ENCODE measurements at places on chromosomes 6 and 20.

- no peak for DNase-seq
These were observed 192.4 kb upstream of the ZNF217 start for GRCh38 chr20:53786071-53786444.

- peak; percentile 15 for DNase-seq
These were observed 101.5 kb downstream of the LAMP5 start for GRCh38 chr20:9615766-9616454.

GRCh38 chr6:1903780-1904465 is 294.2 kb downstream of the FOXC1 start:
- no peak for DNase-seq

GRCh38 chr6:87382861-87383260 is 24.9 kb upstream of the CFAP206 start:
- DNase-seq = no peak

GRCh38 chr6:145012039-145012662 is 723.2 kb downstream of the EPM2A start:
- no peak for DNase-seq

GRCh38 chr6:162344646-162345010 is 382.9 kb downstream of the PRKN start:
- no peak for DNase-seq

DNA sequence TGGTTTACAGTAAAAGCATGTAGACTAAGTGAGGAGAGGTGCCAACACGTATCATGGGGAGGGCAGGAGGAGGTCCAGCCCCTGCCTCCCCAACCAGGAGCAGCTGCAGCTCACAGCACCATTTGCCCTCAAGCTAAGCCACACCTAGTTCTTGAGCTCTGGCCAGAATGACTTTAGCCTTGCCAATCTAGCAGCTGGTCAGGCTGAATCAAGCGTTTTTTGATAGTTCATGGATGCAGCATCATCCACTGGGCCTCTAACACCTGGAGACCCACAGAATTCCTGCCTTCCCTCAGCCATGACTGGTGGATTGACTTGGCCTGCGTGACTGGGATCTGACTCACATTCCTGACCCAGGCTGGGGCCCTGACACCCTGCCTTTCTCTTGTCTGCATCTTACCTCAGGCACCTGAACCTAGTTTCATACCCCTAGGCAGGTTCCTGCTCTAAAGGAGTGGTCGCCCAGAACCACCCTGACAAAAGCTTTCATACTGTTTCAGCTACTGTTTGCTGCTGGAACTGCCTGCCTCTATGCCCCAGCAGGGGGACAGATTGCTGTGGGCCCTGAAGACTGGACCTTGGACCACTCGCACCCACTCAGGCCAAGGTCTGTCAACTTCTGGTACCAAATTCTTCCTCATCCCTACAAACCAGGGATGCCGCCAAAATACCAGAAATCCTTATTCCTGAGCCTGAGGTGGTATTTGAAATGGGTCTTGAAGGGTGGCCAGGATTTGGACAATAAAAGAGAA is 122.3 kb downstream of the QRSL1 start:
- no peak for DNase-seq

DNA sequence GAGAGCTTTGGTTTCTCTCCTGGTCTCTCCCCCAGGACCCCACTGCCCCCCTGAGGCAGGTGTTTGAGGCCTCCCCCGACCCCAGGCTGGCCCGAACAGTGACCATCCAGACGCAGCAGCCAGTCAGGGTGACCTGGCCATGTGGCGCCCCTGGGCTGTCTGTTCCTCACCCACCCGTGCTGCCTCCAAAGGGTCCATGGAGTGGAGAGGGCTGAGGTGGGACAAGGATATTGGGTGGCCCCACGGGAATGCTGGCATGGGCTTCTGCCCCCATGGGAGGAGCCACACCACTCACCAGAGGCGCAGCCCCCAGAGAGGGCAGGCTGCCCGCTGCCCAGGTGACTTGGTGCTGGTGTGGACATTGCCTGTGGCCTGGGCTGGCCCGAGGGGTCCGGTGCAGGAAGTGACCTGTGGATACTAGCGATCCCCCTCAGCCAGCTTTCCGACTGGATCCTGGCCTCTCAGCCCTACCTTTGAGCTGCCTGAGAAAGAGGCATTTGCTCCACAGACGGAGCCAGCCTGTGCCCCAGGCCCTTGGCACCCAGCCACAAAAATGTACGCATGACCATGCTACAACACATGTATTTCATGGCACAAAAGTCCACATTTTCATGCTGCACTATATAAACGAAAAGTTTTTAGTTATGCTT is 50.8 kb downstream of the BCAS4 start:
- no peak for DNase-seq

DNA sequence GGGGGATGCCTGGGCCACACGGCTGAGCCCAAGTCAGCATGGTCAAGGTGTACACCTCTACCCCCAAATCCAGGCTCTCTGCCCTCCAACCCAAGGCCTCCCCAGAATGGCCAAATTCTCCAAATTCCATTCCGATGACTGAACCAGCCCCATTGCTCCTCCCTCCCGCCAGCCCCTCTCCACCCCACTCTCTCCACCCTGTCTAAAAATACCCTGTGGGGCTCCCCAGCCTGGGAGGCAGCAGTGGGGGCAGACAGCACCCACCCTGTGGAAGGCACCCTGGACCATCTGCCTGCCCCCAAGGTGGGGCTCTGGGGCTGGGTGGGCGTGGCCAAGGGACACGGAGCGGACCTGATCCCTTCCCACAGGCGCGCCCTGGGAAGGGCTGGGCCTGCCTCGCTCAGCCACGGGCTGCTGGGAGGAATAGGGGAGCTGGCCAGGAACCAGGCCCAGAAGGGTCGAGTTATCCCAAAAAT is 11.4 kb downstream of the TEAD3 start:
- DNase-seq = no peak

- no peak for DNase-seq
These were observed 86.0 kb upstream of the SLC2A12 start for GRCh38 chr6:134138226-134138975.

GRCh38 chr20:32828029-32828680 is 8.4 kb downstream of the MAPRE1 start:
- DNase-seq = no peak

- no peak for DNase-seq
These were observed 30.7 kb downstream of the PMEPA1 start for GRCh38 chr20:57679113-57679512.

DNA sequence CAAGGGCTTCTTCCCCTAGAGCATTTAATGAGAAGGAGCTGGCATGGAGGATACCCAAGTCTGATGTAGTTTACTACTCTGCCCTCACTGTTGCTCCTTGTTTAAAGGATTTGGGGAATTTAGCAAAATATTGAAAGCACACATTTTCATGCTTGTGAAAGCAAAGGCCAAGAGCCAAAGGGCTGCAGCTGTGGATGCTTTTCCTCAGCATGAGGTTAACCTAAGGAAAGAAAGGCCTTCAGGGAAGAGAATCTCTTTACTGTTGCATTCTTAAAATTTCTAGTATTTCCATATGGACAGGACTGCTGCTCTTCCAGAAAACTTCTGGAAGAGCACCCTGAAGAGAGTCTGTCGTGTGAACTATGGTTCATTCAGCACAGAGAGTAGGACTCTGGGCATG is 45.9 kb upstream of the SASH1 start:
- DNase-seq = no peak

DNA sequence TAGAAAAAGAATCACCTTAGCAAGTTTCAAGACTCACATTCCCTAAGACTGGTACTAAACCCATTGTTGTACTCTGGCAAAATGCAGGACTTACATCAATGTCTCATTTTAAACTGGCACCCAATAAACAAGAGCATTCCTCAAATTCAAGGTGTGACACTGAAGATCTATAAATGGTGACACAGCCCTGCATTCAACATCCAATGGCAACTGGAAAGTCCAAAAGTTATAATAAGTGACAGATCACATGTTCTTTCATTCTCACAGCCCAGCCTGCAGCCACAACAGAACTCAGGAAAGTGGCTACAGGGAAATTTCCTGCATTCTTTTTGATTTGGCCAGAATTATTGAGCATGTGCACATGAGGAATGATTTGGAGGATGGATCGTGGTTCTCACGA is 57.5 kb downstream of the MBOAT1 start:
- no peak for DNase-seq

GRCh38 chr6:56764081-56764566 is 121.4 kb upstream of the DST start:
- DNase-seq = peak; percentile 53

GRCh38 chr6:1987640-1988039 is 257.8 kb downstream of the GMDS start:
- no peak for DNase-seq

DNA sequence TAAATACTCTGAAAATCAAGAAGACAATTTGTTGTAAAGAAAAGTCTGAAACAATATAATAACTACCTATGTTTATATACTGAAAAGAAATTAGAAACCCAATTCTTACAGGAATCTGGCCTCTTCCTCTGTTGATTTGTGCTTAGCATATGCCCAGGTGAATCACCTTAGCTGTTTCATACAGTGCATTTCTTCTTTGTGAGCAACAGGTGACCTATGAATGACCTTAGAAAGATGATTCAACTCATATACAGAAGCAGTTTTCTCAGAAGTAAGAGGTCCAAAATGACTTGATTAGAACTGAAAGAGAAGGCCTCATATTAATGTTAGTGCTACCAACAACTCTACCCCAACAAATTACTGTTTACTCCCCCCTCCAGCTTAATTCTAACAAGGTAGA is 419.5 kb upstream of the ID4 start:
- DNase-seq = no peak

- no peak for DNase-seq
These were observed 4.9 kb upstream of the BTBD3 start for GRCh38 chr20:11912659-11913415.

DNA sequence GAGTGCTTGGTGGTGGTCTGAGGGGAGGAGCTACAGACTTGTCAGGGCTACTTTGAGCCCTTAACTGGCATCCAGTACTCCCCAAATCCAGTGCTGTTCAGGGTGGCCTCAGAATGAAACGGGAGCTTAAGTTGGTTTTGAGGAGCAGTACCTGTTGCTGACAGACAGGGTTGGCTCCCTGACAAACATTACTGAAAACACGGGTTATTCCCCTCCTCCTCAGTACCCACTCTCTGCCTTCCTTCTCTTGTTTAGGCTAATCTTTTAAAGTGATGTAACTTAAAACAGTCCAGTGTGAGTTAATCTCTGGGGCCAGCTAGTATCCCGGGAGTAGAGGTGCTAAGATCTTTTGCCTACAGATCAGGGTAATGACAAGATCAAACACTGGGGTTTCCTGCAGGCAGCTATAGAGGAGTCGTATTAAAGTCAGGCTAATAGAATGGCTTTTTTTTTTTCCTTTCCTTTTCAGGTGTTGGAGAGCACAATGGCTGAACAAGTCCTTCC is 3.7 kb downstream of the TNFAIP3 start:
- DNase-seq = no peak

GRCh38 chr6:20572940-20573339 is 38.7 kb downstream of the CDKAL1 start:
- peak; percentile 47 for DNase-seq

DNA sequence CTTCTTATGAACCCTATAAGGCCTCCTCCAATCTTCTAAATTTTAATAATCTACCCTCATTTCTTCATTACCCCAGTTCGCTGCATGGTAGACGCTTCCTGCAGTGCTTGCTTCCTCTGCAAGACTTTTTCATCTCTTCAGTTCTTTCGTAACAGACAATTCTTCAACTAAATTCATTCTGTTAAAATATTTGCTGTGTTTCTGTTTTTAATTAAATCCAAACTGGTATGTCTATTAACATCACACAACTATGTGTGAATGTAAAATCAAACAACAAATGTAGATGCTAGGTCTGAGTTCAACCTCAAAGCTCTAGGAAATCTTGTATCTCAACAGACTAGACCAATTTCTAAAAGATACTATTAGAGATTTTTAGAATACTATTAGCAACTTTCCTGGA is 199.3 kb downstream of the RNGTT start:
- DNase-seq = no peak

GRCh38 chr6:111681860-111682259 is 76.2 kb upstream of the TRAF3IP2 start:
- DNase-seq = no peak

- no peak for DNase-seq
These were observed 131.6 kb upstream of the TOP1 start for GRCh38 chr20:40896814-40897700.

- DNase-seq = no peak
These were observed 491 bp downstream of the GPSM3 start for GRCh38 chr6:32191696-32192607.

GRCh38 chr6:9140951-9141460 is 705.7 kb upstream of the SLC35B3 start:
- no peak for DNase-seq

DNA sequence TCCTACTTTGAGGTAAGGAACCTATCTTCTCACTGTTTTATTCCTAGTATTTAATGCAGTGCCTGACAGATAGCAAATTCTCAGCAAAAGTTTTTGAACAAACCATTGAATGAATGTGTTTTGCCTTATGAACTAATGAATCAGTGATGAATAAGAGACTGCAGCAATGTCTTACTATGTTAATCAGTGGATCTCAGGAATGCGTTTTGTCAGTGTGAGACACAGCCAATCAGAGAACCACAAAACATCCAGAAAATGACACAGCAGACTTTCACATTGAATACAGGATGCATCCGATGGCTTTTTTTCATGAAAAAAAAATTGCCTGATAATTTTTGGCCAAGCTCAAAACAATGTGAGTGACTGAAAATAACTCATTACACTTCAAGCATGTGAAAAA is 270.5 kb downstream of the BMP2 start:
- no peak for DNase-seq

GRCh38 chr6:24092407-24092806 is 33.6 kb upstream of the NRSN1 start:
- DNase-seq = no peak

DNA sequence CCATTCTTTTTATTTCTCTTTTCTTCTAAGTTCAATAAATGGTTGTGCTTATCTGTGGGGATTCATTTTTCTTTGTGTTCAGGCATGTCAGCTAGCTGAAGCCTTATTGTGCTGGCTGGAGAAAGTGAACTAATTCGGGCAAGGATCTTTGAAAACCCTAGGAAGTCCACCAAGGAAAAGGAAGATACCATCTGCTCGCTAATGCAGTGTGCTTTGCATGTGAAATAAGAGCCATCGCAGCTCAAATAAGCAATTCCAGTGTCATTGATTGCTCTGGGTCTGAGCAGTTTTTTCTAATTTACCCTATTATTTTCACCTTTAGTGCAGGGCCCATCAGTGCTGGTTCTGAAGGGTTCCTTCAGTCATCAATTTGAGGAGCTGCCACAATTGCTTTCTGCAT is 309.4 kb upstream of the SOX4 start:
- no peak for DNase-seq

DNA sequence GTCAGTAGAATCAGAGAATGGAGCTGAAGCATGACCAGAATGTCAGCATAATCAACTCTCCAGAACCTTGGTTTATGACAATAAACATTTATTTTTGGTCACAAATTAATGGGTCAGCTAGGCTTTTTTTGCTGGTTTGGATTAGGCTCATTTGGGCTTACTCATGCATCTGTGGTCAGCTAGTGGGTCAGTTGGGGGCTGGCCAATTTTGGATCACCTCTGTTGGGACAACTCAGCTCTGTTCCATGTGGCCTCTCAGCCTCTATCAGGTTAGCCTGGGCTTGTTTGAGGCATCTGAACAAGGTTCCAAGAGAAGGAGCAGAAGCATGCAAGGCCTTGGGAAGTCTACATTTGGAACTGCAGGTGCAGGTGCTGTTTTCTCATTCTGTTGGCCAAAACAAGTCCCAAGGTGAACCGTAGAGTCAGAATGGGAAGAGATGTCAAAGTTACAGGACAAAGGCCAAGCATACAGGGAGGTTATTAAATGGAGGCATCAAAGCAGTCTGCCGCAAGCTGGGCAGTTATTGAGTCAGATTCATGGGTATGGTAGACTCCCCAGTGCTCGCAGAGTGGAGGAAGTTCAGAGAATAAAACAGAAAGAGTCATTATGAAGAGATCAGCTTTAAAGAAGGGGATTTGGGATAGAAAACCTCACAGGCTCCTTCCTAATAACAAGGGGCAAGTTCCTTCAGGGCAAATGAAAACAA is 173.0 kb downstream of the PLCB4 start:
- no peak for DNase-seq

Data from KBM-7 (cell line).